ENCODE measurements at places on chromosomes 6 and 20.

GRCh38 chr20:42639140-42639539, 550.6 kb downstream of the PTPRT start:
- no peak for DNase-seq

DNA sequence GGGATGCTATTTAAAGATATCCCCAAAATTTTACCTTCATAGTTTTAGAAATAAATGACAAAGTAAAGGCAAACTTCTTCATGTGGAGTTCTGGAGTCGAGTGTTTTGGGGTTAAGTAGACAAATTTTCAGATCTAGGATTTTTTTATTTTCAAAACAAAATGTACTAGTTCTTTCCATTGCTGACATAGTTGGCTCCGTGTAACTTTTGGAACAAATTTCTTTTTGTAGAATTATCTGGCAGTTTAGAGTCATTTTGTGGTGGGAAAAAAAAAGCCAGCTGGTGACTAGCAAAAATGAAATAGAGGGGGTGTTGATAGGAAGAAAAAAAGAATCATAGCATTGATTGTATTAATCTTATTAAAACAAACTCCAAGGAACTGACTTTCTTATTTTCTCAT, 131.6 kb upstream of the TCF21 start:
- DNase-seq: no peak

- no peak for DNase-seq
These were observed 77.3 kb downstream of the OPN5 start for GRCh38 chr6:47859175-47859574.

DNA sequence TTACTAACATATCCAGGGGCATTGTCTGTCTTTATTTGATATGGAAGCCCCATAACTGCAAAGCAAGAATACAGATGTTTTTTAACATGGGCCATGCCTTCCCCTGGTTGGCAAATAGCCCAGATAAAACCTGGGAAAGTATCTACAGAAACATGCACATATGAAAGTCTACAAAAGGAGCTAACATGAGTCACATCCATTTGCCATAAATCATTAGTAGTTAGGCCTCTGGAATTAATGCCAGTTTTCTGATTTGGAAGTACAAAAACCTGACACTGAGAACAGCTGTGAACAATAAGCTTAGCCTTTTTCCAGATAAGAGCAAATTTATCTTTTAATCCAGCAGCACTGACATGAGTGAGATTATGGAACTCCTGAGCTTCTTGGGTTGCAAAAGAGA, 418.0 kb upstream of the IMPG1 start:
- peak; percentile 0 for DNase-seq

- no peak for DNase-seq
These were observed 6.4 kb downstream of the SYNJ2 start for GRCh38 chr6:157987788-157988699.

GRCh38 chr6:95593025-95593424, 15.7 kb downstream of the MANEA start:
- DNase-seq: no peak

DNA sequence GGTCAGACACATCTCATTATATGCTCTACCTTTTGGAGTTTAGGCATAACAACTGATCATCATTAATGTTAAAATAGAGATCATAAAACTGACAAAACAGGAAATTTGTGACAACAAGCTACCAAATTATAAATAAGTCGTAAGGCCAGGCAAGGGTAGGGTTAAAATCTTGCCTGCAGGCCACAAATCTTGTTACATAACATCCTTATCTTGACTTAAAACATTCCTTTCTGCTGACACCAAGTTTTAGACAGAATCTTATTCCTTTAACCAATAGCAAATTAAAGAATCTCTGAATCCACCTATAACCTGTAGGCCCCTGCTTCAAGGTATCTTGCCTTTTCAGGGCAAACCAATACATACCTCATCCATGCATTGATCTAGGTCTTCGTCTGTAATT, 32.5 kb upstream of the NKAIN2 start:
- no peak for DNase-seq

Measured in fibroblast of skin of right quadriceps (primary cell).